Umbilical cord (tissue), 2 donors: ENCODE measurements at places on chromosomes 2 and 18.

GRCh38 chr2:26148501-26148900 is 24.4 kb upstream of the GAREM2 start:
- DNase-seq, result no peak

DNA sequence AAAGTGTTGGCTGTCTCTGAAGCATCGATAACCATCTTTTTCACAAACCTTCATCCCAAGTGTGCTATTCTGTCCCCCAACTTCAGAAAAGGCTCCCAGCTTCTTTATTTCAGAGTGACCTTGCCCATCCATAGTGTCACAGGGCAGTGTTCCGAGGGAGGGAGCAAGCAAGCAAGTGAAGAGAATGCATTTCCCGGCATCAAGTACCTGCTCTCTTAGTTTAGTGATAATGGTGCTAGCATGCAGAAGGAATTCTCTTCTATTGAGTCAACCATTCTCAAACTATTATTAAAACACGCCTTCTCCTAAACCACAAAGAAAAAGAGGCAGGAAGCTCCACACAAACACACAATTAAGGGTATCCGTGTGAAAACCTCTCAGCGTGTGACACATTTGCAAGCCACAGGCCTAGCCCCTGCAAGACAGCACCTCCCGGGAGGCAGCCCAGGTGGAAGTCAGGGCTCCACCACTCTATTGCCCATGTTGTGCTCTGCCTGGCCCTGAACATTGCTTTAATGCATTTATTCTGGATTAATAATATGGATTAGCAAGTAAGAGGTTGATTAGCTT is 504.9 kb downstream of the GALR1 start:
- no peak for DNase-seq

- peak; percentile 3 for DNase-seq
Observed at GRCh38 chr2:207035875-207036274, 96.6 kb downstream of the CPO start.

DNA sequence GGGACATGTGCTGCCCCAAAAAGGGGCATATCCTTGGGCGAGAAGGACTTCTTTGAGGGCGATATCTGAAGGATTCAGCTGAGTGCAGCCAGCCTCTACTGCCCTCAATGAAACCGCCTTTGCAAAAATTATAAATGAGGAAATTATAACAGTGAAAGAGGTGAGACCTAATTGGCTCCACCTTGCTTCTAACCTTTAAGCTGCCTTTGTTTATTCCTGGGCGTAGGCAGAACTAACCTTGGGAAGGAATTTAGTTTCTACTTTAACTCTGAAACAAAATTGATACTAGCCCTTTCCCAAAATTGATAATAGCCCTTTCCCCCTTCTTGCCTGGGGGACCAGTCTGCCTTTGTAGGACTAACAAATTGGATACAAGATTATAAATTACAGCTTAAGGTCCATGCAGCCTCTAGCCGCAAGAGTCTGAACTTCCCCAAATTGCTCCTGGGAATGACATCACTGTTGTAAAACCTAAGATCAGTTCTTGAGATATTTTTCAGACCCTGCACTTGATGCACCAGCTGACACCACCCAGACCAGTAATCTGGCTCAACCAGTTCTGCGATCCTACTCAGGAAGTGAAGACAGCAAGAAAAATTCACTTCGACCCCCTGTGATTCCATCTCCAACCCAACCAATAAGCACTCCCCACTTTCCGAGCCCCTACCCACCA is 36.0 kb upstream of the ASAP2 start:
- DNase-seq, result peak; percentile 72

- peak; percentile 16 for DNase-seq
Observed at GRCh38 chr2:179239195-179239594, 25.4 kb downstream of the SESTD1 start.

DNA sequence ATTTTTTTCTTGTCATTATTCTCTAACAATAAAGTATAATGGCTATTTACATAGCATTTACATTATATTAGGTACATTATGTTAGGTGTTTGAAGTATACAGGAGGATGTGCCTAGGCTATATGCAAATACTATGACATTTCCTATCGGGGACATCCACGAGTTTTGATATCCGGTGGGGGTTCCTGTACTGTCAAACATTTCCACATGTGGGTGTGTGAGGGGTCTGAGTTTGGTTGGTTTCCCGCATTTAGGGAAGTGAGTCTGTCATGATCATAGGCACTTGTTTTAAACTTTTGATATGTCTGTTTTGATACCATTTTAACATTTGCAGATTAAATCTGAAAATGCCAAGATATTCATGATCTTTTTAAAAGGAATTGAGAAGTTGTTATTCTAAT is 76.0 kb downstream of the CEP192 start:
- no peak for DNase-seq

DNA sequence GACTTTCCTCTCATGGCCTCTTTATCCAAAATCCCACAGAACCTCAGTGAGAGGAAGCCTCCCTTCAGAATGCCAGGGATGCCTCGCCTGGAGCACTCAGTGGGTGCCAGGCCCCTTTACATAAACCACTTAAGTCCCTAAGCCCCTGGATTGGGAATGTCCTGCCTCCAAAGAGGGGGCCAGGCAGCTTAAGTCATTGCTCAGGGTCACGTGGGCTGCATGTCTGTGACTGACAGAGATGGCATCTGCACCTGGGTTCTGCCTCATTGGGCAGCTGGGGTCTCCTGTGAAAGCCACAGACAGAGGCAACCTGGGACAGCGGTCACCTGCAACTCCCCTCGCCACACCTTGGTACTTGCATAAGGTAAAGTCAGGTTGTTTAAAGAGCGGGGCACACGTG is 93.5 kb downstream of the MYT1L start:
- no peak for DNase-seq

- no peak for DNase-seq
Observed at GRCh38 chr2:8125741-8126711, 555.8 kb upstream of the ID2 start.

GRCh38 chr2:104690255-104690984 is 163.5 kb upstream of the POU3F3 start:
- DNase-seq, result no peak

DNA sequence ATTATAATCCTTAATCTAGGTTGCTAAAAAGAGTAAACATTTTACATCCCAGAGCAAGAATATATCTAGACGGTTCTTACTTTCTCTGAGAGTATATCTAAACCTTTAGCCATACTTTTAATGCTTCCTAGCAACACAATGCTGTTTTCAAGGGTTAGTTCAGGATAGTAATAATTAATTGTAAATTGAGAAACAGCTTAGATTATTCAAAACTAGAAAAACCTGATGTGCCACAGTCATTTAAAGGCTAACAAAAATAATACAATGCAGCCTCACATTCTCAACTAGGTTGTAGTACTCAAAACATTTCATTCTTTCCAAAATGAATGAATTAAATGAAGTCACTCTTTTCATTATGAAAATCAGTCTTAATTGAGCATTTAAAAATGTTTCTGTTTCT is 103.2 kb upstream of the OTX1 start:
- no peak for DNase-seq

GRCh38 chr2:46845542-46846486 is 69.8 kb downstream of the MCFD2 start:
- DNase-seq, result peak; percentile 49

DNA sequence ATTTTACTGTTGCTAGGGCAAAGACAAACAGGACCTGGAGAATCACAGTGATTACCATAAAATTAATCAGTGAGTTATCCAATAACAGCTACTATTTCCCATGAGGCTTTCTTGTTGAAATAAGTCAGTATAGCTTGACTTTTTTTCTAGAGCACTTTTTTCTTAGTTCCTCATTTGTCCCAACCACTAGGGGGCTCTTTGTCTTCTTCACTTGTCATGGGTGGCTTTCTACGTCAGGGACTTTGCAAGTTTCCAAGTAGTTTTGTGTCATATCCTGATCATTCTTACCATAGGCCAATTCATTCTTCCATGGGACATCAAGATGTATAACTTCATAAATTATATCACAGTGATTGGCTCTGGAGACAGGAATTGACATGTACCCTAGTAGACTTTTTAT is 1019.6 kb upstream of the PIK3C3 start:
- no peak for DNase-seq

DNA sequence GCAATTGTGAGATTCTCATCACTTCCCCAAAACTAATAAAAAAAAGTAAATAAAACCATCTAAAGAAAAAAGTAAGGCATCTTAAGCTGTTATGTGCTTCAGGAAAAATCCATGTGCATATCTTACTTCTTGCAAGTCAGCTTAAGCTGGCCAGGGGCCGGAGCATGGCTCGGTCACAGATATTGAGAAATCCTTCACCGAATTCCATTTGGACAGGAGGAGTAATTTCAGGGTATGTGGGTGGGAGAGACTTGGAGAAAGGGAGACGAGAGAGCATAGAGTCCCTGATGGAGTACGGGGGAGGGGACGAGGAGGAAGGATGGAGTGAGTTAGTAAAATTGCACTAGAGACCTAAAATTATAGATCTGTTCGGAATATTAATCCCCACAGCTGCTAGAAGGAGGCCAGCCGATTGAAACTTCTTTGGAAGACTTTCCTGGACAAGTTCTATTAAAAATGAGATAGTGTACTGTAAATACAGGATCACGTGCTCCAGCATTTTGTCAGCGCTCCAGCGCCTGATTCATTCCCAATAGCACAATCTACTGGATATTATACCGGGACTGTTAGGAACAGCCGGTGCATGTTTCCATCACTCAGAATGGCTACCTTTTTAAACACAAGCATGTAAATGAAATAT is 438.5 kb downstream of the ZNF516 start:
- peak; percentile 93 for DNase-seq

DNA sequence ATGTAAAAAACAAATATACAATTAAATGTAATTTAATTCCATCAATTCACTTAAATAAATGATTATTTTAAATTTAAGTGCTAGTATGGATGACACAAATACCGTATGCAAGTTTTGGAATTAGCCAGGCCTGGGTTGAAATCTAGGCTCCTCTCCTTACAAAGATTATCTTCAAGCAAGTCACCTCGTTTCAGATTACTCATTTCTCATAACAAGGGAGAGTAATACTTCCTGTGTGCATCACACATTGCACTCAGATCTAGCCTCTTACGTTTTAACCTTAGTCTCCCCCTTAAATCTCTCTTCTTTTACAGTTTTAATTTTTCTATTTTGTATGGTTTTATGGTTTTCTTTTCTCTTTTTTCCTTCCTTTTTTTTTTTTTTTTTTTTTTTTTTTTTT is 1475.9 kb upstream of the NXPH2 start:
- no peak for DNase-seq
